ENCODE measurements at places on chromosomes 5 and 9.

DNA sequence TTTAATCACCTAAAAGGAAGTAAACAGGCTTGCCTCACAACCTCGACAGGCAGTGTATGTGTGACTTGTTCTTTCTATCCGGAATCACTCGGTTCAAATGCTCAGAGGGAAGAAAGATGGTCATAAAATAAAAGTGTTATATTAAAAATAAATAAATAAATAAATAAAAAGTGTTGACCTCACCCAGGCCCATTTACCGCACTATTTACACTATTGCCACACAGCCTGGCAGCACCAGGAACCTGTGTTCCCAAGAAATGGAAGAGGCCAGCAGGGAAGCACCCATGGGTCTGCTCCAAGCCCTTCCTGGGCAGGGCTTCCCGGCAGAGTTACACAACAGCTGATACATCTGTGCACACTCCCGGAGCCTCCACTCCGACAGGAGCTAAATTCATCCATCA, 127.9 kb downstream of the EFNA5 start:
- DNase-seq = no peak

DNA sequence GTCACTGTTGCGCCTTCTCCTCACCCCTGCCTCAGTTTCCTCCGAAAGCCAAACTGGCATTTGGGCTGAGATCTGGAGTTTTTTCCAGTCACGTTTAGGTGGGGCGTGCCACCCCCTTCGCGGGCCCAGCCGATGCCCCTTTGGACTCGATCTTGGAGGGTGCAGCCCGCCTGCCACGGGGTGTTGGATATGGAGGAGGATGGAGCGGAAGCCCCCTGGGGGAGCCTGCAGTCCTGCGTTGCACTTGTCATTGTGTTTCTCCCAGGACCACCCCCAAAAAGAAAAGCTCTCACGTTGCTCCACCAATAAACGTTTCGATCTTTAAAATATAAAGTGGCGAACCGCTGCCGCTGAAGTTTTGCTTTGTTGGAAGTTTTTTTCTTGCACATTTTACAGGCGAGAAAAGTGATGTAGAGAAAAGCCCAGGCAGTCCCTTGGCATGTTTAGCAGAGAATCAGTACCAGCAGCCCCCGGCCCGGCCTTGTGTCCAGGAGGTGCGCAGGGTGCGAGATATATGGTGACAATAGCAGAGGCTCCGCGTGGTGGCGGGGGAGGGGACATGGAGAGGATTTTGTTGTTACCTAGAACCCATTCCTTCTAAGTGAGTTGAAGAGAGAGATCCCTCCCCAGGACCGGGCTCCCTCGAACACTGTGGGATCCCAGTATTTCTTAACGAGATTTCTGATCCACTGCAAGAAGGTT, 681 bp downstream of the F2R start:
- no peak for DNase-seq

GRCh38 chr5:123261752-123262151, 161.5 kb downstream of the CEP120 start:
- no peak for DNase-seq

DNA sequence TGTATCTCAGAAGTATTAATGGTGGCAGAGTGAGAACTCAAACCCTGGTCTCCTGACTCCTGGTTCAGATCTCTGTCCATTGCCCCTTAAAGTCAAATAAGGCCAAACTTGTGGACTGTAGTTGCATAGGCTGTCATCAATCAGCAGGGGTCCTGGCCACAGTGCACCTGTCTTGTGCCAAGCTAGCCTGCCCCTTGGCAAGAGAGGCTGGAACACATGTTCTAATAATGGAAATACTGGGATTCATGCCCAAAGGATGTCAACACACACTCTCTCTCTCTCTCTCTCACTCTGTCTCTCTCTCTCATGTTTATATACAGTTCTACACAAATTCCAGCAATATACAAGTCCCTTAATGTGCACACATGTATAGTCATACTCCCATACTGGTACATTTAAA, 44.3 kb downstream of the GLRA1 start:
- no peak for DNase-seq

DNA sequence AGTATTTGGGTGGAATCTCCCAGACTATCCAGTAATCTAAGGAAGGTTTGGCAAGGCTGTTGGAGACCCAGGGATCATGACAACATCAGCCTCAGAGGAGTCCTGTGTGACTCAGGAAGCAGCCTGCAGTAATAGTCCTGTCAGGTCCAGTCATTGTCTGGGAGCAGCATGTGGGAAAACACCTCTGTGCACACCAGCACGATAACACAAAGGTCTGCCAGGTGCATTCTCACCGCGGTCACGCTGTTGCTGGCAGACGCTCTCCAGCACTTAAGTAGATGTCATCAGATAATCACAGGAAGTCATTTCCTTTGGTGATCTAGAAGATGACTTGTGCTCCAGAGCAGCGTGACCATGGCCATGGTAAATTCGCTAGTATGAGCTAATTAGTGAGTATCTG, 99.2 kb upstream of the IQGAP2 start:
- no peak for DNase-seq

GRCh38 chr5:83577036-83577636, 105.6 kb downstream of the VCAN start:
- no peak for DNase-seq

- no peak for DNase-seq
Observed at GRCh38 chr5:94802450-94802849, 184.0 kb downstream of the SLF1 start.

DNA sequence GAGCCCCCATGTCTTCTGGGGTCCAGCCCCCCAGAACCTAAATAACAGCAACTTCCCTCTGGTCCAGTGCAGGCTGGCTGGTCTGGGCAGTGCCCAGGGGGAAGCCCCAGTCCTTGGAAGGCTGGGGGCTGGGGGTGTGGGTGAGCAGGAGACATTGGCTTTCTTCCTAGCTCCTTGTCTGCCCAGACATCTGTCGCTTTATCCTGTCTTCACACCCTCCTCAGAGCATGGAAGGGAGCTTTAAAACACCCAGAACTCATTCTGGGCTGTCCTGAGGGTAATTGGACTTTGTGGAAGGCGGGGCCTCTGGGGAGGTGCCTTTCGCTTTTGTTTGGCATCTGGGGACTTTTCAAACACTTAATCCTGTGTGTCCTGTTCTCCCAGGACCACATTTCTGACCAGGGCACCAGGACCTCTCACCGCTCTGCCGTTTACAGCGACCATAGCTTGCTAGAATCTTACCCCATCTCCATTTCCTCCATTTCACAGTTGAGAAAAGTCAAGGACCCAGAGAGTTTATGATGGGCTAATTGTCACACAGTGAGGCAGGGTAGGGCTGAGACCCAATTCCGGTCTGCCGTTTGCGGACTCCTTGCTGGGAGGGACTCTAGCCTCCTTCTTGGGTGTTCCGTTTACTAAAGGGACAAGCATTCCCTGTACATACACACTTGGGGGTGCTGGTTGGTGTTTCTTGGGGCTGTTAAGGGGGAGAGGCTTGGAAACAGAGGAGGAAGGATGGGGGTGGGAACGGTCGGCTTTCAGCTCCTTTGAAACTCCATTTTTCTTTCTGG, 1.1 kb downstream of the GSN start:
- DNase-seq = no peak

- DNase-seq = no peak
Observed at GRCh38 chr5:8192840-8193239, 323.9 kb downstream of the MTRR start.

- DNase-seq = no peak
Observed at GRCh38 chr5:29382780-29383179, 1810.7 kb upstream of the CDH6 start.

DNA sequence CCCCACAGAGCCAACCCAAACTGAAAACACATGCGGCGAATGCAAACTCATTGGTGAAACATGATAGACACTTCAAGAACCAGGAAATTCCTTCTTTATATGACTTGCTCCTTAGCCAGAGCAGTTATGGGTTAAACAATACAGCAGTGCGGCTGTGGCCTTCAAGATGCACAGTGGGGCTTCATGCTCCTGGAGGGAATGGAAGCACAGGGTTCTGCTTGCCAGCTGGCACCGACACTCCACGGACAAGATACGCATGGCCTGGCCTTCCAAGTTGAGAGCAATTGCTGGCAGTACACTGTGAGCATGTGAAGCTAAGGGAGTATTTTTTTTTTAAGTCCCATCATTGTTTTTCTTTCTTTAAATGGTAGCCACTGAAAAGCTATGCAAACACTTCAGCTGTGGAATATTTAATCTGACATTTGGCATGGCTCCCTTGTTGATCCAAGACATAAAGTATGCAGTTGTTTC, 451.6 kb upstream of the CD180 start:
- DNase-seq = no peak

DNA sequence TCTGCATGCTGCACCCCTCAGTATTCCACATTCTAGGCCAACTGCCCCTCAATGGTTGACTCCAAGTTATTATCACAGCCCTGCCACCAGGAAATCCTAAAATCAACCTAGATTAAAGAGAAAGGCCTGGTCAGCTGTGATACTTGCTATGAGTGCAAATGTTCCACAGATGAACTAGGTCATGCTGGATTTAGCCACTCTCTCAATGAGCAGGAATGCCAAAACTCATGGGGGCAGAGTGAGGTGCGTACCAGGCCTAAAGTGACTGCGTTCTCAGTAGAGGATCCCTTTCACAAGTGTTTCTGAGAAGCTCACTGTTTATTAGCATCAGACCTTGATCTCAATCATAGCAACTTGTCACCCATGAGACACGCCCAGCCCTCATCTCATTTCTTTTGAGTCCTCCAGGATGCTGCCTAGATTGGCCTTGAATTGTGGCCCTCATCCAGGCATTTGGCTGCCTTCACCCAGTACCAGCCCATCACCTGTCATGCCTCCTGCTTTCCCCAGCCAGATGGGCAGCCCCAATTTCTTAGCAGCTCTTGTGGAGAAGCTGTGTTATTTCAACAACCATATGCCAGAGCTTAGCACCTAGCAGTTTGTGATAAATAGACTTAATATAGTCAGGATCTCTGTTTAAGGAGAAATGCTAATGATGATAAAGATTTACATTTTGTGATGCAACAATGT, 383.9 kb downstream of the CTNND2 start:
- no peak for DNase-seq

GRCh38 chr5:172901788-172902496, 57.3 kb upstream of the RPL26L1 start:
- DNase-seq = no peak

DNA sequence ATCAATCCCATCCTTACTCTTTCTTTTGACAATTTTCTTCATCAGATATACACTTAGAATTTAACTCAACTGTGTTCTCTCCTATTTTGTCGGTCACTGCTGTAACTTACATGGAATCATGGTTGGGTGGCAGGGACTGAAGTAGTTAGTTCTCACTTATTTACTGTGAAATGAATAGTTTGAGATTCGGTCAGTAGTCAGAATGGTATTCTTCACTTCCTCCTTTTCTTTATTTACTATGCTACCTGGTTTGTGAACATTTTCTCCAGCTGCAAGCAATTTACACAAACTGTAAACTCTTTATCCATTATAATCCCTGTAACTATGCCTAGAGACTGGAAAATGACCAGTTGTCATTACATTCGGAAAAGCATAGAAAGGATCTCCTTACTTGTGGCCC, 41.5 kb upstream of the GDNF start:
- no peak for DNase-seq

GRCh38 chr9:12696931-12697622, 3.9 kb downstream of the TYRP1 start:
- no peak for DNase-seq

DNA sequence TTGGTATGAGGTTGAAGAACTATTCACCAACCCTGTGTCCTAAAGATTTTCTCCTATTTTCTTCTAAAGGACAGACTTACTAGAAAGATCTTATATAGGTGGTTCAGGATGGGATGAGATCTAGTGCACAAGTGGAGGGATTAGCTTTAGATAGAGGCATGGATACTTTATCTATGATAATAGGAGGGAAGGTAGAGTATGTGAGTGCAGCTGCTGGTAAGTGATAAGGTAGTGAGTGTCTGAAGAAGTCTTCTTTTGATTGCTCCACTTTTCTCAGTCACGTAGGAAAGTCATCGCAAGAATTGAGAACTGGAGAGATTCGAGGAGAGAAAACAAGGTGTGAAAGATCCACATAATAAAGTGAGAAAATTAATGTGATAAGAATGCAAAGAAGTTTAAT, 6.0 kb upstream of the NDUFS4 start:
- no peak for DNase-seq

GRCh38 chr5:175246889-175247520, 197.0 kb downstream of the DRD1 start:
- DNase-seq = no peak

DNA sequence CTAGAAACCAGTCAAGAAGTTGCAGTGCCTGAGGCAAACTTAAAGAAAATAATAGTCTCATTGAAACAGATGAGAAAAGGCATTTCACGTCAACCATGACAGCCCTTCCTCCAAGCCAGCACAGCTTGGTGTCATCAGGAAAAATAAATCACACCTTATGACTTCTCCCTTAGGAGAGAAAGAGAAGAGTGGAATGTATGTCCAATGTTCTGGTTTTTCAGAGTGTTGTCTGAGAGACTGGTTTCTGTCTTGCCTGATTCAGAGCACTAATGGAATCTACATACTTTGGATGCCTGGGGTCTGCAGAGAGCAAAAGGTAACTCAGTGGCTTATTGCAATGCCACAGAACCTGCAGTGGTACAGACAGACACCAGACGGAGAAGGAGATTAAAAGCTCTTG, 105.5 kb upstream of the PDE4D start:
- no peak for DNase-seq

- DNase-seq = no peak
Observed at GRCh38 chr9:31535651-31536050, 848.8 kb upstream of the ACO1 start.

GRCh38 chr5:128402506-128402905, 135.5 kb downstream of the FBN2 start:
- DNase-seq = no peak

- DNase-seq = no peak
Observed at GRCh38 chr5:151038801-151039238, 18.4 kb downstream of the GPX3 start.

DNA sequence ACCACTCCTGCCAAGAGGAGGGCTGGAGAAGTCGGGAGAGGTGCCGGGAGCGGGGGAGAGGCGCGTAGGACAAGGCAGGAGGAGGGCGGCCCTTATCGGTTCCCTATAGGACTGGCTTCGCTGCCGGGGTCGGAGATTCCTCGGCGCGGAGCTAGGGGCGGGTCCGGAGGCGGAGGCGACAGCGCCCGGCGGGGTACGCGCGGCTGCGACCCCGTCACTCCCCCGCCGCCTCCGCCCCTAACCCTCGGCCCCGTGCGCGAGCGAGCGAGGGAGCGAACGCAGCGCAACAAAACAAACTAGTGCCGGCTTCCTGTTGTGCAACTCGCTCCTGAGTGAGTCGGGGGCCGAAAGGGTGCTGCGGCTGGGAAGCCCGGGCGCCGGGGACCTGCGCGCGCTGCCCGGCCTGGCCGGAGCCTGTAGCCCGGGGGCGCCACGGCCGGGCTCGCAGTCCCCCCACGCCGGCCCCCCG, 2.0 kb downstream of the GLIS3 start:
- DNase-seq = peak; percentile 19

GRCh38 chr9:81489046-81489445, 200.3 kb downstream of the TLE1 start:
- DNase-seq = peak; percentile 9
